Stimulated activated CD4-positive, alpha-beta T cell treated with anti-CD3 and anti-CD28 coated beads, Interleukin-1b, Interleukin-23, amount 100 ng/mL, for 1 hour (primary cell): ENCODE measurements at places on chromosomes 11 and 22.

- no peak for DNase-seq
Measured at GRCh38 chr22:48079505-48080290, 1317.2 kb downstream of the TBC1D22A start.

GRCh38 chr22:29000641-29001040, 61.0 kb downstream of the C22orf31 start:
- DNase-seq, result no peak

GRCh38 chr11:73001615-73002014, 140.5 kb downstream of the FCHSD2 start:
- no peak for DNase-seq

DNA sequence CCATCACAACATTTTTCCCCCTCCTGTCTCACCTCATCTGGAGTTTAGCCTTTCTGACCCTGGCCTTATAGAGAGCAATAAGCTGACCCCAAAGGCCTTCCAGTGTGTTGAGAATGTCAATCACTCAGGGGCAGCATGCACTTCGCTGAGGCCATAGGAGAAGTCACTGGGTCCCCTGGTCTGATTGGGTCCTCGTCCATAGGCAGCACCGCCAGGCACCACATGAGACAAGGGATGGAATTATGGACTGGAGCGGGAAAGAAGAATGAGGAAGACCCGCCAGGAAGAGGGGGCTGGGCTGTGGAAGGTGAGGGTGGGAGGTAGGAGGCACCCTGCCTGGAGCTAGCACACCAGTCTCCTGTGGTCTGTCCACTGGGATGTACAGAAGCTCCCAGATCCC, 72.9 kb downstream of the DSCAML1 start:
- DNase-seq, result no peak

DNA sequence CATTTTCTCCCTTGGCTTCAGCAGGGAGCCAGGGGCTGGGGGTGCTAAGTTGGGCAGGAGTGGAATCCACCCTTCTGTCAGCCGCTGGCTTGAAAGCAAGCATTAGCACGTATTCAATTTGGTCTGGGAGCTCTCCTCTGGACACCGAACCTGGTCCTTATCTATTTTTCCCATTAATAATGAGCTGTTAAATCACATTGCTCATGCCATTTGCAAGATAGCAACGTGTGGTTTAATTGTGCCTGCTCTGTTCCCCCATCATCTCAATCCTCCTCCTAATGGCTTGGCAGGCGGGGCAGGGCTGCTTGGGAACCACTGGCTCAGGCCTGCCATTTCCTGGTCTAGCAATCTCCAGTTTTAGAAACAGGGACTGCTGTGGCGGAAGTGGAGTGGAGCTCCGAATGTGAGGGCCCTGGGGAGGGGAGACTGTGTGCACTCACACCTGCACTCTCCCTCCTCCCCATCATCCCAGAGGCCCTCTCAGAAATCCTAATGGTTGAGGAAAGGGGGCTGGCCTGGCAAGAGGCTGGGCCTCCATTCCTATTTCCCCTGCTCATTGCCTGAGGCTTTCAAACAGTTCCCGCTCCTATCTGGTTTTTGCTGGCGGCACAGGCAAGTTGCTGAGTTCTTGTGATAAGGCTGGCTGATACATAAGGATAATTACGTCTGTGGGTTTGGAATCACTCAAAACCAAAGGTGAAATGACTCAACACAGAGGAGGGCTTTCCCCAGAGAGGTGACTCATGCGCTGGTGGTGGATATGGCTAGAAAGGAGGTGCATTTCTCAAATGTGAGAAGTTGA, 201.2 kb upstream of the E2F8 start:
- no peak for DNase-seq

DNA sequence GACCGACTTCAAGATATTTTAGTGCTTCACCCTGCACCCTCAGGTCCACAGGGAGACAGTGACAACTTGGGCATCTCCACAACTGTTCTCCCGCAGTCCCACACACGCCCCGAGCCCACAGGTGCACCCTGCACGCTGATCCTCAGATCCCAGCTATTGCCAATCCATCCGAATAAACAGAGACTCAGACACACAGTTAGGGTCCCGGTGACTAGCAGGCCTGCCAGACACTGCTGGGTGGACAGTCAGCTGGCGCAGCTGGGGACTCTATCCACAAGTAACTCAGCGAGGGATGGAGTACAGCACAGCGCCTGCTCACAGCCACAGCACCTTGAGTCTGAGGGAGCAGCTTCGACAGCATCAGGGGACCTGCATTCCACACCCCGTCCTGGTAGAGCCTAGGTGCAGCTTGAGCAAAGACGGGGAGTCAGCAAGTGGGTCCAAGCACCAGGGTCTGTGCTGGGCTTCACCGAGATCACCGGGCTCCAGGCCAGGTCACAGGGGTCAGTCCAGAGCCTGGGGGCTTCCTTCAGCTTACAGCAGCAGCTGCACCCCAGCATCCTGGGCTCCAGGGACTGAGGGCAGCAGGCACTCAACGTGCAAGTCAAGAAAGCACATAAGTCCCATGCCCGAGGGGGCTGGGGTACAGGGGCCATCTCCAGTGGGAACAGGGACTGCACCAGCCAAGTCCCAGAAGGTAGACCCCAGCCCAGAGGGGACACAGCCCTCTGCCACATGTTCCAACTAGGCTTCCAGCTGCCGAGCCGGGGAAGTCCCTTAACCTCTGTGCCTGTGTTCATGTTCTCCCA, 7.6 kb downstream of the RPL3 start:
- DNase-seq, result no peak

- no peak for DNase-seq
Measured at GRCh38 chr22:27108425-27109114, 451.2 kb downstream of the MIAT start.

- DNase-seq, result no peak
Measured at GRCh38 chr11:59174664-59175033, 2.7 kb downstream of the DTX4 start.

- DNase-seq, result no peak
Measured at GRCh38 chr22:28148816-28149465, 229.9 kb upstream of the PITPNB start.

DNA sequence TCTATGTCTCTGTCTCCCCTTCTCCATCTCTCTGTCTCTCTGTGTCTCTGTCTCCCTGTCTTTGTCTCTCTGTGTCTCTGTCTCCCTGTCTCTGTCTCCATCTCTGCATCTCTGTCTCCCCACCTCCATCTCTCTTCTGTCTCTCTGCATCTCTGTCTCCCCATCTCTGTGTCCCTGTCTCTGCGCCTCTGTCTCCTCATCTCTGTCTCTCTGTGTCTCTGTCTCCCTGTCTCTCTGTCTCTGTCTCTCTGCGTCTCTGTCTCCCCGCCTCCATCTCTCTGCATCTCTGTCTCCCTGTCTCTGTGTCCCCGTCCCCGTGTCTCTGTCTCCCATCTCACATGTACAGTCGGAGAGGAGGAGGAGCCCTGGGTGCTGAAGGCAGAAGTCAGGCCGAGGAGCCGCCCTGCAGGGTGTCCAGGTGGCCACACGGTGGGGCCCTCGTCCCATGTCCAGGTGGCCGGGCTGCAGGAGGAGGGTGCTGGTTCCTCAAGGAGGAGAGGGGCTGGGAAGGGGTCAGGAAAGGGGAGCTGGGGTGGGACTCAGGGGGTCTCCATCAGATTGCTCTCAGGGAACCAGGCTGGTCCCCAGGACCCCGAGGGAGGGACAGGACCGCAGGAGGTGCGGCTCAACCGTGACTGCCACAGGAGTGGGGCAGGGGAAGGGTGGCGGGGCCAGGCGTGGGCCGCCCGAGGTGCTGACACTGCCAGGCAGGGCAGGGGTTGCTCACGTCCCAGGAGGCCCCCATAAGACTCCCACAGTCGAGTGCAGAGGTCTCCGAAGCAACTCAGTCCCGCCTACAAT, 25.6 kb upstream of the TH start:
- DNase-seq, result peak; percentile 35

- DNase-seq, result no peak
Measured at GRCh38 chr11:118078911-118079411, 2.1 kb downstream of the TMPRSS4 start.

GRCh38 chr11:45655012-45655283, 10.5 kb downstream of the CHST1 start:
- no peak for DNase-seq

- no peak for DNase-seq
Measured at GRCh38 chr11:70493891-70494290, 95.6 kb downstream of the CTTN start.

DNA sequence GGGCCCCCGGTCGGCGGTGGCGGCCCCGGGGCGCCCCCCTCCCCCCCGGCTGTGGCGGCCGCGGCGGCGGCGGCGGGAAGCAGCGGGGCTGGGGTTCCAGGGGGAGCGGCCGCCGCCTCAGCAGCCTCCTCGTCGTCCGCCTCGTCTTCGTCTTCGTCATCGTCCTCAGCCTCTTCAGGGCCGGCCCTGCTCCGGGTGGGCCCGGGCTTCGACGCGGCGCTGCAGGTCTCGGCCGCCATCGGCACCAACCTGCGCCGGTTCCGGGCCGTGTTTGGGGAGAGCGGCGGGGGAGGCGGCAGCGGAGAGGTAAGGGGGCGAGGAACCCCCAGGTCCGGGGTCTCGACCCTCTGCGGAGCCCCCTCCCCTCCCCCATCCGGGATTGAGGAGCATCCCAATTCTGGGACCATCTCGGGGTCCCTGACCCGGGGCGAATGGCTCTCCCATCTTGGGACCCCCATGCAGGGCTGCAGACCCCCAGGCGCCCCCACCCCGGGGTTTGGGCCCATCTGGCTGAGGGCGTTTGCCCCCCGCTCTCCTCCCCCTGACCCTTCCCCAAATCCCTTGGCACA, 431 bp downstream of the KMT2A start:
- no peak for DNase-seq

- no peak for DNase-seq
Measured at GRCh38 chr11:127130321-127130720, 129.8 kb upstream of the KIRREL3 start.

- DNase-seq, result no peak
Measured at GRCh38 chr22:38941488-38941987, 15.9 kb upstream of the APOBEC3A start.

GRCh38 chr11:130212431-130212961, 52.9 kb downstream of the ST14 start:
- no peak for DNase-seq

DNA sequence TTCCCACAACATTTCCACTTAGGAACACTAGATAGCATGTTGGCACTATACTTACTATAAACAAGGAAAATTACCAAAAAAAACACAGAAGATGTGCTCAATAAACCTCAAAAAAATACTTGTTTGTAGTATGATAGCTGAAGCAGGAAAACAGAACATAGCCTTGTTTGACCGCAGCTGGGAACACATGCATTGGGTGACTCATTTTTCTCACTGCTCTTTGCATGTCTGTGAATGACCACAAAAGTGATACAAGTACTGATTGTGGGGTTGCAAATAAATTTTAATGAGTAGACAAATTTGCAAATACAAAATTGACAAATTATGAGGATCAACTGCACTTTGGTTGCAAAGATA, 22.8 kb upstream of the GUCY1A2 start:
- no peak for DNase-seq

GRCh38 chr11:125281831-125282595, 117.5 kb downstream of the PKNOX2 start:
- no peak for DNase-seq

- no peak for DNase-seq
Measured at GRCh38 chr22:42145175-42145574, 14.6 kb upstream of the CYP2D6 start.

DNA sequence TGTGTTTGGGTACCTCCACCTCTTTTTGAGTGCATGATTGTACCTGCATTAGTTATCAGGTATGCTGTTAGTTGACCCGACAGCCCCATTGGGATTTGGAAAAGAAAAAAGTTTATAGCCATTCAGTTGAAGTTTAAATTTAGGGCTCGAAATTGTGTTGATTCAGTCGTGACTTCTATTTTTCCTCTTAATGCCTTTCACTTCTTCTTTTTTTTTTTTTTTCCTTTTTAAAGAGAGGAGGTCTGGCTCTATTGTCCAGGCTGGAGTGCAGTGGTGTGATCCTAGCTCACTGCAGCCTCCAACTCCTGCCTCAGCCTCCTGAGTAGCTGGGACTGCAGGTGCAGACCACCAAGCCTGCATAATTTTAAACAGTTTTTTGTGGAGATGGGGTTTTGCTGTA, 2.3 kb downstream of the STT3A start:
- no peak for DNase-seq

DNA sequence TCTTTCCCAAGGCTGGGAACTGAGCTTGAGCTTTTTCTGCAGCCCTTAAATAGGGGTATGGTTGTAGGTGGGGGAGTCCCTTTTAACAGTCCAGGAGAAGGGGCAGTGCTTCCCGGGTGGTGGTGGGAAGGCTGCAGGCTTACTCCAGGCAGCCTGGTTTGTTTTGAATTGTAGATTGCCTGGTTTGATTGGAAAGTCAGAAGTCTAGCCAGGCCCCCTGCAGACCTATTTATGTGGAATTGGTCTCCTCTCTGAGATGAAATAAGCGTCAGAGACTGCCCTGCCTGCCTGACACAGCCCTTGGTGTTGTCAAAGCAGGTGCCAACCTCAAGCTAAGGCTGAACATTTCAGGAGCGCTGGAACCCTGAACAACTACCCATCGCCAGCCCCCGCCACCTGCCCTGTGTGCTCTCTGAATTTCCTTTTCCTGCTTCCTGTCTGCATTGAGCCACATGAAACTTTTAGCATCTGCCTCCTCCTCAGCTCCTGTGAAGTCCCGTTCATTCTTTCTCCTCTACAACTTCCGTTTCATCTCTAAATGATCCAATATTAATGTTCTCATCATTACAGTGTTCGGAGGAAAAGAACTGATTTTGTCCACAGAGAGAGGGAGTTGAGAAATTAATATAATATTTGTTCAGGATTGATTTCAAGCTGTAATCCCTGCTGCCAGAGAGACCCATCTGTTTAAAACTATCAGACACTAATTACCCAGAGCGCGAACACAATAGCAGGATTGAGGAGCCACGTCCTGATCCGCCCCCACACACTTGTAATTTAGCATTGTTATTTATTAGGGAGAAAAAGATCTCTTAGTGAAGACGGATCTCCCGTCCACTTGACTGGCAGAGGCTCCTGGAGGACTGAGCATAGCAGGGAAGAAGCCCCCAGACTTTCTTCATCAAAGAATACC, 136.5 kb downstream of the TRIM29 start:
- no peak for DNase-seq

GRCh38 chr11:132258875-132259274, 888.5 kb downstream of the NTM start:
- DNase-seq, result no peak

DNA sequence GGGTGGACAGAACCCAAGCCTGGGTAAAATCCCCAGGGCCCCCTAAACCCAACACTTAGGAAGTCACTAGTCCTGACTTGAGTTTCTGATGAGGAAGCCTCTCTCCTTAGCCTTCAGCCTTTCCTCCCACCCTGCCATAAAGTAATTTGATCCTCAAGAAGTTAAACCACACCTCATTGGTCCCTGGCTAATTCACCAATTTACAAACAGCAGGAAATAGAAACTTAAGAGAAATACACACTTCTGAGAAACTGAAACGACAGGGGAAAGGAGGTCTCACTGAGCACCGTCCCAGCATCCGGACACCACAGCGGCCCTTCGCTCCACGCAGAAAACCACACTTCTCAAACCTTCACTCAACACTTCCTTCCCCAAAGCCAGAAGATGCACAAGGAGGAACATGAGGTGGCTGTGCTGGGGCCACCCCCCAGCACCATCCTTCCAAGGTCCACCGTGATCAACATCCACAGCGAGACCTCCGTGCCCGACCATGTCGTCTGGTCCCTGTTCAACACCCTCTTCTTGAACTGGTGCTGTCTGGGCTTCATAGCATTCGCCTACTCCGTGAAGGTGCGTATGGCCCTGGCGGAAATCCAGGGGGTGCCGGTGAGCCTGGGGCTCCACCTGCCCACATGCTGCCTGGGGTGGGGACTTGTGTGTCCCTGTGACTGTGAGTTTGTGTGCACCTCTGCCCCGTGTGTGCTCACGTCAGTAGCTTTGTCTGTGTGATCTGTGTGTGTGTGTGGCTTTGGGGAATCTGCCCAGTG, at the start of gene IFITM1:
TSS of gene IFITM1 (plus strand) at position 254 of the 767 bp plus-strand sequence. CDS start at position 385, 131 bp downstream.
- no peak for DNase-seq
